Stimulated activated CD4-positive, alpha-beta T cell treated with anti-CD3 and anti-CD28 coated beads, Interleukin-2, amount 100 ng/mL, for 4 hours (primary cell): ENCODE measurements at places on chromosomes 11 and 22.
A peak's percentile ranks its signal among the peaks of the same experiment; 100 is the strongest.

DNA sequence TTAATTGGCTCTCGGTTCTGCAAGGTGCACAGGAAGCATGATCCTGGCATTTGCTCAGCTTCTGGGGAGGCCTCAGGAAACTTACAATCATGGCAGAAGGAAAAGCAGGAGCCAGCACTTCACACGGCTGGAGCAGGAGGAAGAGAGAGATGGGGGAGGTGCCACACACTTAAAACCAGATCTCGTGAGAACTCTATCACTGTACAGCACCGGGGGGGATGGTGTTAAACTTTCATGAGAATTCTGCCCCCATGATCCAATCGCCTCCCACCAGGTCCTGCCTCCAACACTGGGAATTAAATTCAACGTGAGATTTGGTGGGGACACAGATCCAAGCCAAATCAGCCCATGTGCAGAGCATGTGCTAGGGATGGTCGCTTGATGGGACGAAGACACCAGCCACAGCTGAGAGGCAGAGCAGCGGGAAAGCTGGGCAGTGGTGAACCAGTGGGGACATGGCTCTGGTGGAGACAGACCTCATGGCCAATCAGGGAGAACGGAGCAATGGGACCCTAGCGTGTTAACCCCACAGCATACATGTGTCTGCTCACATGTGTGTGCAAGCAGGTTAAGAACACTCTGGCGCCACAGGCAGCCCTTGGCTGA is 6.2 kb downstream of the TANGO2 start:
- DNase-seq, result no peak

- DNase-seq, result no peak
Measured at GRCh38 chr11:117444256-117444655, 116.6 kb downstream of the CEP164 start.

DNA sequence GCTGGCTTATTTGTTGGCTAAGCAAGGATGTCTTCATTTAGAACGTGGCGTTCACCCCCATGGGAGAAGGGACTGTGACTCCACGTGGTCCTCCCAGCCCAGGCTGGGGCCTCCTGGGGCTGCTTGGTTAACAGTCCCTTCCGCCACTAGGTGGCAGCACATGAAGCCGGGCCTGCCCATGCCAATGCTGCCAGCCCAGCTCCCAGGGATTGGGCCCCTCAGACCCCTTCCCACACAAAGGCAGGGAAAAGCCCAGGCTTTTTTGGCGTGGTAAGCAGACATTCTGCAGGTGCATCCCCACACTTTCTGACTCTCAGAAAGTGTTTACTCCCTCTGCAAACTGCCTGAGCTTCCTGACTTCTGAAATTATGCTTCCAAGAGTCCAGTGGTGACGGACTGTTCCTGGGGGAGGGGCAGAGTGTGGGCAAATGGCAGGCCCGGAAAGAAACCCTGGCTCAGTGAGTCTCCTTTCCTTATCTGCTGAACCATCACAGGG is 3.1 kb downstream of the CBX6 start:
- DNase-seq, result peak; percentile 80

GRCh38 chr11:42049650-42050049 is 590.2 kb upstream of the LRRC4C start:
- DNase-seq, result no peak

DNA sequence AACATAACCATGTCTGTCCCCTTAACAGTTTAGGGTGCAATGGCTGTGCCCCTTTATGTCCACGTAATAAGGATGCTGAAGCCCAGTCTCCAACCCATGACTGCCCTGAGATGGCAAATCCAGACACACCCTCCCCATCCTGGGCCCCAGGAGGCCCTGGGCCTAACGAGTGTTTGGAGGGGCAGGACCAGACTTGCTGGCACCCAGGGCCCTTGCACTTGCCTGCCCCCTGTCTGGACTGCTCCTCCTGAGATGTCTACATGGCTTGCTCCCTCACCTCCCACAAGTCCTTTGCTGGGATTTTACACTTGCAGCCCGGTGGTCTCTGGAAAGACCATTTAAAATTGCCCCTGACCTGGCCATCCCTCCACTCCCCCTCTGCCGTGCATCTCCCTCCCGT is 132.2 kb upstream of the NECTIN1 start:
- no peak for DNase-seq

GRCh38 chr11:116112087-116112935 is 608.1 kb upstream of the CADM1 start:
- DNase-seq, result no peak

GRCh38 chr22:24588757-24589481 is 4.0 kb downstream of the LRRC75B start:
- DNase-seq, result no peak

GRCh38 chr22:22618923-22619322 is 25.5 kb upstream of the GGTLC2 start:
- no peak for DNase-seq

- no peak for DNase-seq
Measured at GRCh38 chr11:94175535-94175934, 46.9 kb downstream of the PANX1 start.

- DNase-seq, result no peak
Measured at GRCh38 chr11:71913756-71914526, 14.5 kb downstream of the XNDC1N start.

GRCh38 chr11:36186340-36187175 is 102.7 kb downstream of the COMMD9 start:
- no peak for DNase-seq

DNA sequence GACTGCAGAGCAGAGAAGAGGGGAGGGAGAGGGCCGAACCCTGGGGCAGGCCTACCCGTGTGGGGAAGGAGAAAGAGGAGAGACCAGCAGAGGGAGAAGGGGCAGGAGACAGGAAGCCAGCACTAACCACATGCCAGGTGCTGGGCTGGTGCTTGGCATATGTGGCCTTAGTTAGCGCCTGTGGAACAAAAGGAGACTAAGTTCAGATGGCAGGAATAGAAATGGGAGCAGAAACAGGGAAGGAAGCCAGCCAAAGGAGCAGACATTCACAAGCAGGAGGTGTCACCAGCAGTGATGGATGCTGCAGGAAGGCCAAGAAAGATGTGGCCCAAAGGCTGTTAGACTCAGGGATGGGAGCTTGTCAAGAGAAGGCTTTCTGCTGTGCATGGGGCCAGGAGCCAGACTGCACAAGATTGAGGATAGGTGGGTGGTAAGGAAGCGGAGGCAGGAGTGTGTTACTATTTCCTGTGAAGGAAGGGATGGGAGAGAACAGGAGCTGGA is 26.7 kb downstream of the TREH start:
- no peak for DNase-seq

DNA sequence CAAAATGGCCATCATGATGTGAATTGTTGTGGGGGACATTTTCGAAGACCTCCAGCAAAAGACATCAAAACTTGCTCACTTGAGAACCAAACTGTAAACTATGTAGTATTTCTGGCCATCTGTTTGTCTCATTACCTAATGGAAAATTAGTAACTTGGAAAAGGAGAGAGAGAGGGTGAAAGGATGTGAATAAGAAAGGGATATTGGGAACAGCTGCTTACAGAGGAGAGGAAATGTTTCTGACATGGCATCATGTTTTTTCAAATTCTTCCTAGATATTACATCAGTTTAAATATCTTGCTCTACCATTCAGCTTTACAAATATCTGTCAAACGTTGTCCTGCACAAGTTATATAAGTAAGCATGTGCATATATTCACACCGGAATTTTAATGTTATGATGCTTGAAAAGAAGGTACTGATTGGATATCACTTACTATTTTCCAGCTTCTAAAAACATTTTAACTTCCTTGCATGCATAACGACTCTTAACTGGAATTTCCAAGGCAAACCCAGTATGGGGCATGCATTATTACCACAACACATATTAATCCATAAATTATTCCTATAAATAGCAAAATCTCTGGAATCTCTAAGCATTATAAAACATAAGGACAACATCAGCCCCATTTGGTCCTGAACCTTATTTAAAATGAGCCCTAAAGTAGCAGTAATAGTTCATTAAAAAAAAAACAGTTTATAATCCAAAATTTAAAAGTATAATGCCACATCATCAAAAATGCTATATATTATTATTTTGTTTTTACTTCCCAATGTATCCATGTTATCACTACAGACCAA is 20.0 kb downstream of the GUCY1A2 start:
- DNase-seq, result no peak

DNA sequence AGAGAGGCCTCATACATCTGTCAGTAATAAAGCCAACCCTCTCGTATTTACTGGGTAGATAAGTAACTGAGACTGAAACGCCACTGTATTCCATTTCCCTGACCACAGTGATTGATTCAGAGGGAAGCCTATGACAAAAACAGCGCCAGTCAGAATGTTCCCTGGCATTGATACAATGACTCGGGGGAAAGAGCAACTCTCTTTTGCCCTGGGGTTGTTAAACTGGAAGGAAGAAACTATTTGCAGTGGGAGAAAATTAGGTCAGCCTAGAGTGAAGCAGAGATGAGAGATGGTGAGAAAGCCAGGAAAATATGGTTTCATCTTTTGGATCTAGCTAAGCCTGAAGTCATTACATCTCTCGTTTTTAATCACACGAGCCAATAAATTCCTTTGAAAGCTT is 48.6 kb upstream of the RBFOX2 start:
- DNase-seq, result no peak

- no peak for DNase-seq
Measured at GRCh38 chr22:43490311-43490710, 78.5 kb downstream of the MPPED1 start.

- DNase-seq, result no peak
Measured at GRCh38 chr11:115317277-115318185, 186.7 kb downstream of the CADM1 start.

DNA sequence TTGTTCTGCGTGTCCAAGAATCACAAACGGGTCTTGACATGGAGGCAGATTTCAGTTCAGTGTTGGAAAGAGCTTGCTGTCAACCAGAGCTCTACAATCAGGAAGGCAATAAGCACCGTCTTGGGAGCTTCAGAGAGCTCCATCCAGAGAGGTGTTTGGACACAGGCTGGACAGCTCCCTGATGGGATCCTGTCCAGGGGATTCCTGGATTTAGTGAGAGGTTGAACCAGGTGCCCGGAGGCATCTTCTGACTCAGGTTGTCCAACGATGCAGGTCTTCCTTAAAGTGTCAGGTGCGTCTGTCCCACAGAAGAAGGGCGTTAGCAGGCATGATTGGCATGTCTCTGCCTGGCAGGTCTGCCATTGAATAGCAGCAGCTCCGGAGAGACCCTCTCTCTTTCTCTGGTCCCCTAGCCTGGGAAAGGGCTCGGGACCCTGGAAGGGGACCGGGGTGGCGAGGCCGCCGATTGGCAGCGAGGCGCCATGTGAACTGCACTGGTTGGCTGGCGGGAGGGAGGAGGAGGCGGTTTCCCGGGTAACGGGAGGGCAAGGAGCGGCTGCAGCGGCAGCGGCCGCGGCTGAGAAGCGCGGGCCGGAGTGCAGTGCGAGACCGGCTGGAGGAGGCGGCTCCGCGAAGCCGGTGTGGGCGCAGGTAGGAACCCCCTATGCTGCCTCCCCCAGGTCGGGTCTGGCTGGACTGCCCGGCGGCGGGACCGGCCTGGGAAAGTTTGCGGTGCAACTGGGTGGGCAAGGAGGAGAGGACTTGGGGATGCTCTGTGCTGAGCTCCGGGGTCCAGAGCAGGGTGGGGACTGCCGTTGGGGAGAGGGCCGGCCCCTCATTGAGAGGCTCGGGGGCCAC is 104.1 kb upstream of the E2F8 start:
- no peak for DNase-seq

- DNase-seq, result no peak
Measured at GRCh38 chr11:86360775-86361395, 13.8 kb upstream of the CCDC81 start.

- no peak for DNase-seq
Measured at GRCh38 chr22:28604966-28605761, 74.5 kb downstream of the TTC28 start.

GRCh38 chr11:93000511-93001476 is 31.3 kb downstream of the MTNR1B start:
- no peak for DNase-seq

DNA sequence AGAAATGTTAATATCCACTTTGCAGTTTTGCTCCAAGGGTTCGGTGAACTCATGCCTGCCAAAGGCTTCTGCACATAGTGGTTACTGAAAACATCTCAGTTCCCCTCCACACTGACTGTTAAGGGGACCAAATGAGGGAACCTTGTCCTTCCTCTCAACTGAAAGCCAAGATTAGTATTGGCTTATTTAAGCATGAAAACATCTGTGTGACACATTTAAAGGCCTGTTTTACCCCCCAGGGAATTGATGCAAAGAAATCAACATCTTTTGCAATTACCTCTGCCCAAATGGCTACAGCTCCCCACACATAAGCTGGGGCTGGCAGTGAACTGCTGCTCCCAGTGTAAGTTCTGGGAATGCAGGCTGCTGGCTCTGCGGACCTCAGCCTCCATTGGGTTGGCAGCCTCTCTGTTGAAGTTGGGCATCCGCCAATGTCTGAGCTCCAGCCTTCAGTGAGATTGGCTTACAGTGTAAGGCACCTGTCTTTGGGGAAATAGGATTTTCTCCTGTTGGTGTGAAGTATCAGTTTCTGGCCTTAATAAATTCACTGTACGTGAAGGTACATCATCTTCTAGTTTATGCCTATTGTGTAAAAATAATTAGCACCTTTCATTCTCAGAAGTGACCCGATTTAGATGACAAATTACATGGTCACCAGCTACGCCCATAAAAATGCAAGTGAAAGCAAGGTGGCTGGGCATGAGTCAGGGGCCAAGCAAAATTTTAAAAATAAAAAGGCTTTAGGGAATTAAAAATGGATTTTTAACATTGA is 213.4 kb upstream of the SYN3 start:
- no peak for DNase-seq
